Effector memory CD4-positive, alpha-beta T cell (primary cell): ENCODE measurements at places on chromosomes 4 and X.
A peak's percentile ranks its signal among the peaks of the same experiment; 100 is the strongest.

- peak; percentile 4 for DNase-seq
Measured at GRCh38 chrX:44873415-44874276, 658 bp downstream of the KDM6A start.

DNA sequence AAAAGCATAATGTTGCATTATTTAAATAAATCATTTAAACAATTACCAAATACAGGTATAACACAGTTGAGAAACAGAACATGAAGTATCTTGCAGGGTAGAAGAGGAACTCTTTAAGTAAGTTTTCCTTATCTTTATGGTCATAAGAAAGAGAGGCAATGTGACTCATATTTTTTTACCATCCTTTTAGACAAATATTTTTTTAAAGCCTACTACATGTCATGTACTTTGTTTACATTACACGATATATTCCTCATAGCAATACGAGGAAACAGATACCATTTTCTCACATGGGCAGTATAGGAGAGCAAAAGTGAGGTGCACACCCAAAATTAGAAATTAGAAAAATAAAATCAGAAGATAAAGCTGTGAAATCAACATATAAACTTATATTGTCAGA, 49.3 kb upstream of the EPHA5 start:
- no peak for DNase-seq

- DNase-seq = no peak
Measured at GRCh38 chrX:13994536-13995080, 35.1 kb downstream of the GEMIN8 start.

DNA sequence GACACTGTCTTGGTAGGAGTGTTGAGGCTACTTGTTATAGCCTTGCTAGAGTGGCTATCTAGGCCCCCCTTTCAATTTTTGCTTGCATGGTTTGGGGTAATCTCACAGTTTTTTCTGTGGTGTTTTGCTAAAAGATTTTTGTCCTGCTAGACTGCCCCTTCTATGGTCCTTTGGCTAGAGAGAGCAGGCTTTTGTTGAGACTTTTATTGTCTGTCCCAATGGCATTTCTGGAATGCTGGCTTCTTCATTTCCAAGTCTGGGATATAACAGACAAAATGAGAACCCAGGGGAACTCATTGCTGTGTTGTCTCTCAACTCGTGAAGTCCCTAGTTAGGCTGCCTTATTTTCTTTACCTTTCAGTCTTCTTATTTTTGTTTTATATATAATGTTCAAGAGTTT, 160.2 kb upstream of the ZC4H2 start:
- no peak for DNase-seq

DNA sequence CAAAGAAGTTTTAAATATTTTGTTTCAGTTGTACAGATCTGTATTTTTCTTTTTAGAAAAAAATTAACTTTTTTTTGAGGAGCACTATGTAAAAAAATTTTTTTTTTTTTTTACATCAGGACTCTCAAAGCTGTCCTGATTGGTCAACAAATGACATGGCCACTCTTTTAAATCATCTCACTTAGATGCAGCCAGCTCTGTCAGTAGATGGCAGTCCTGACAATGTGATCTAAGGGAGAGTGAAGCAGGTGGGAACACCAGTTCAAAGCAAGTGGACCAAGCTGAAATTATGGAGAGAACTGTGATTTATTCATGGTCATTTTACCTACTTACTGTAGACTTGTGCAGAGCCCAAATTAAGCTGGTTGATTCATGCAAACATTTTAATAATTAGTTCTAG, 174.7 kb upstream of the GPRIN3 start:
- no peak for DNase-seq

- no peak for DNase-seq
Measured at GRCh38 chr4:25001509-25001908, 29.2 kb downstream of the LGI2 start.

- no peak for DNase-seq
Measured at GRCh38 chrX:68332201-68332731, 101.0 kb downstream of the OPHN1 start.

- DNase-seq = no peak
Measured at GRCh38 chrX:74498924-74499323, 77.6 kb downstream of the SLC16A2 start.

GRCh38 chr4:118113220-118113619, 78.9 kb downstream of the NDST3 start:
- DNase-seq = no peak
